ENCODE measurements at places on chromosomes 3 and 15. TPM values are rescaled to one million over a fixed set of nuclear protein-coding genes. Genes with fewer than 3 reads are reported as not detected.

NANOGP8 gene
- not detected for total RNA-seq

NUSAP1 gene
- total RNA-seq: 83.0 TPM

ZSCAN2 gene
- total RNA-seq: 13.7 TPM

ADGRG7 gene
- total RNA-seq: not detected

C15orf61 gene
- total RNA-seq: 2.2 TPM

A4GNT gene
- not detected for total RNA-seq

BBX gene
- 9.1 TPM for total RNA-seq

THBS1 gene
- 53.2 TPM for total RNA-seq

LPCAT4 gene
- 36.6 TPM for total RNA-seq

PLSCR4 gene
- 6.7 TPM for total RNA-seq

CELSR3 gene
- 5.7 TPM for total RNA-seq

TUSC7 gene
- not detected for total RNA-seq

GOLGA8J gene
- not detected for total RNA-seq

IL5RA gene
- not detected for total RNA-seq

FSIP1 gene
- 0.84 TPM for total RNA-seq

GNAT1 gene
- not detected for total RNA-seq

IQCB1 gene
- total RNA-seq: 9.6 TPM

FEZF2 gene
- total RNA-seq: not detected

GOLGA8S gene
- 0.12 TPM for total RNA-seq

Data from A549 treated with ZK216348 at 1 μM for 4 hours (cell line).